Fibroblast of skin of left quadriceps (primary cell): ENCODE measurements at places on chromosomes 3 and 15.
A peak's percentile ranks its signal among the peaks of the same experiment; 100 is the strongest.

- no peak for DNase-seq
Measured at GRCh38 chr15:35358824-35359223, 187.1 kb downstream of the DPH6 start.

GRCh38 chr3:101351829-101352228 lies 31.5 kb upstream of the IMPG2 start:
- no peak for DNase-seq

DNA sequence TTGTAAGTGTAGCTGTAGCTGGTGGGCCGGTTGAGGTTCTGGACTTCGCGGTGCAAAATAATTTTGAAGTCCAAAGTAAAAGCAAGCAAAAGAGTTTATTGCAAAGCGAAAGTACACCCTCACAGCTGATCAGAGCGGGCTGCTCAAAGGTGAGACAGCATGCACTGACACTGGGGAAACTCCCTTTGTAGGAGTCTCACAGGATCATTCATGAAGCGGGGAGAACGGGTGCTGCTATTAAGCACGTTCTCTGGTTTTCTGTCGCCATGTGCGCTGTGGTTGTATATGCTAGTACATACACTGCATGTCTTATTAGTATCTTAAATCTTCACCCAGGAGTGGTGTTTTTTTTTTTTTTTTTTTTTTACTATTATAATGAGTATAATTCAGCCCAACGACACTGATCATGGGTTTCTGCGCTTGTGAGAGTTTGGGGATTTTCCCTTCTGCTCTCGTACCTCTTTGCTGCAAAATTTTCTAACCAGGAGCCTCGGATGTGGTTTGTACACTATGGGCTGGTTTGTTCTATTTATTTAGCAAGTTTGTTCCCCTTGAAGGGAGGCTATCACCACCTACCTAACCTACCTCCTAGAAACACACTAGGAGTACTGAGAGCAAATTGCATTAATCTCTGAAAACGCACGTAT lies 1.4 kb upstream of the AP4E1 start:
- DNase-seq = no peak

DNA sequence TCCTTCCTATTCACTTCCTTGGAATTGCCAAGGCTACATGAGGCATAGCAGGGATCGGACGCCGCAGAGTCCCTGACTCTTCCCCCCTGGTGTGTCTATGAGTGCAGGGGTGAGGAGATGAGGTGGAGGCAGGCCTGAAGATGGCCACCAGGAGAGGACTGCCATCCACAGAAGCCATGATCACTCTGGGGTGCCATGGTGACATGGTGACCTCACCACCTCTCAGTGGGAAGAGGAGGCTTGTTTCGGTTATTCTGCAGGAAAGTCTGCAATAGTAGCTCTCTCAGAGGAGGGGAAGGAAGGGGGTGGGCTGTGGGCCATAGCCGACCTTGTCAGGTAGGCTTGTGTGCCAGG lies 57.0 kb upstream of the LIMD1 start:
- no peak for DNase-seq

GRCh38 chr3:132253262-132253878 lies 63.8 kb upstream of the ACP3 start:
- peak; percentile 37 for DNase-seq

DNA sequence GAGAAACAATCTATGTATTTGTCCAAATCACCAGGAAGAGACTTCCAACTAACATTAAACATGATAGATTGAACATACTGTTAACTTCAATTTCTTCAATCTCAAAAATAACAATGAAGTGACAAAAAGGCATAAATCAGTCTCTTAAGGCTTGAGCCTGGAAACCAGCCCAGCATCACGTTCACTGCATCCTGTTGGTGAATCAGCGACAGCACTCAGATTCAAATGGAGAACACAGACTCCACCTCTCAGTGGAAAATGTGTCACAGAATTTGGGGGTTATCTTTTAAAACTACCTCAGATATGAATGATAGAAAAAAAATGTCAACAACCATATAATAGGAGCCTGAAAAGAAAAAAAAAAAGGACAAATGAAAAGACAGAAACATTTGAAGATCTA lies 212.0 kb downstream of the MINAR1 start:
- peak; percentile 69 for DNase-seq

- no peak for DNase-seq
Measured at GRCh38 chr3:103459815-103460214, 1025.0 kb downstream of the ZPLD1 start.

DNA sequence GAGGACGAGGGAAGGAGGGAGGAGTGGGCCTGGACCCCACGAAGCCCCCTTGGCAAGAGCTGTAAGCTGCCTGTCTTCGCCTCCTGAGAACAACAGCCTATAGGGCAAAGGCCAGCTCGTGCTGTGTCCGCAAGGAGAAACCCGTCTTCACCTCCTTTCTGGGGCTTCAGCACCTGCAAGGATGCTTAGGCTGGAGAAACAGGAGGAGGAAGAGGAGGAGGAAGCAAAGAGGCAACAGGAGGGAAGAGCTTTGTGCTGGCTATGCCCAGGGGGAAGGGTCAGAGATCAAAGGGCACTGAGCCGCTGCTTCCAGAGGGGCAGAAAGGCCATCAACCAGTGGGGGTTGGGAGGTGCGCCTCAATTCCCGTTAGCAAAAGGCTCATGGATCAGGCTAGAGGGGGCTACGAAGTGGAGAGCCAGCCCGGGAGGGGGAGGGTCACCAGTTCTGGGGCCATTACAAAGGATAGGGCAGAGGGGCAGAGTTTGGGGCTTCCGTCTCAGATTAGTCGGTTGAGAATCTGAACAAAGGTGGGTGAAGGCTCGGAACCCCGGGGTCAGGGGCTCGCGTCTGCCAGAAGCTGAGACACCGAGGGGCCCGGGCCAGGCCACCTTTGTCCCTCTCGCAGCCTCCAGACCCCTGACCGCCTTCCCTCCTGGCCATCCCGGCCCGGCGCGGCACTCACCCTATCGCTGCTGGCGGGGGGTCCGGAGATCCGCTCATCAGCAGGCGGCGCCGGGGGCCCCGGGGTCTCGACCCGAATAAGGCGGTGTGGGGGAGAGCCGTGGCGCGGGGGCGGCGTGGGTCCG lies 792 bp downstream of the SHF start:
- DNase-seq = no peak

GRCh38 chr3:115789481-115789880 lies 166.2 kb downstream of the GAP43 start:
- DNase-seq = no peak

- DNase-seq = no peak
Measured at GRCh38 chr3:127667119-127667681, 5.6 kb upstream of the ABTB1 start.
